ENCODE measurements at places on chromosomes 11 and 22.

DNA sequence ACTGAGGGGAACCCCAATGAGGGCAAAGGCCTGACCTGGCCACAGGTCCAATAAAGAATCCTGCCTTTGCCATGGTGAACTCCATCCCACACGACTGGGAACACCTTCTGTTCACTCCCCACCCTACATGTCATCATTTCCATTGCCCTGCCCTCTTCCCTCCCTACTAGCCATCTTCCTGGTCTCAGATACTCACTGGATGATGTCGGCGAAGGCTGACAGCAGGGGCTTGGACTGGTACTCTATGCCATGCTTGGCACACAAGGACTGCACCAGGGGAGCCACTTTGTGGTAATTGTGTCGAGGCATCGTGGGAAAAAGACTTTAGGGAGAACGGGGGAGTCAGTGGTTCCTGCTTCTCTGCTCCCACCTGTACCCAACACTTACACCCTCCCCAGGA is 9.9 kb downstream of the FEN1 start:
- DNase-seq = no peak

DNA sequence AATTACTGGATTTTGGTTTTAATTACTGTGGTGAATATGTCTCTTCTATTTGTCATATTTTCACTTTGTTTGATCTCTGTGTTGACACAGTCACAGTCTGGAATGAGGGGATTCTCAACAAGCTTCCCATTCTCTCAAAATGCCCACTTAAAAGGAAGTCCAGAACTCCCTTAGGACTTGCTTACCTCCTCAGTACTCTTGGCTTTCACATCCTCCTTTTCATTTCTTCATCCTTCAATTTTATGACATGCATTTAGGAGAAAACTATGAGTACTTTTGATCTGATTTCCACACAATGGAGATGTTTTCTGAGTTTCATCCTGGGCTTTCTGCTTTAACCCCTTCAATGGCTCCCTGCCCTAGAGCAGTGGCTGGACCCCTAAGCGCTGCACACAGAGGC is 49.3 kb upstream of the FLI1 start:
- DNase-seq = no peak

- DNase-seq = no peak
Measured at GRCh38 chr11:32939046-32939445, 46.4 kb downstream of the QSER1 start.

DNA sequence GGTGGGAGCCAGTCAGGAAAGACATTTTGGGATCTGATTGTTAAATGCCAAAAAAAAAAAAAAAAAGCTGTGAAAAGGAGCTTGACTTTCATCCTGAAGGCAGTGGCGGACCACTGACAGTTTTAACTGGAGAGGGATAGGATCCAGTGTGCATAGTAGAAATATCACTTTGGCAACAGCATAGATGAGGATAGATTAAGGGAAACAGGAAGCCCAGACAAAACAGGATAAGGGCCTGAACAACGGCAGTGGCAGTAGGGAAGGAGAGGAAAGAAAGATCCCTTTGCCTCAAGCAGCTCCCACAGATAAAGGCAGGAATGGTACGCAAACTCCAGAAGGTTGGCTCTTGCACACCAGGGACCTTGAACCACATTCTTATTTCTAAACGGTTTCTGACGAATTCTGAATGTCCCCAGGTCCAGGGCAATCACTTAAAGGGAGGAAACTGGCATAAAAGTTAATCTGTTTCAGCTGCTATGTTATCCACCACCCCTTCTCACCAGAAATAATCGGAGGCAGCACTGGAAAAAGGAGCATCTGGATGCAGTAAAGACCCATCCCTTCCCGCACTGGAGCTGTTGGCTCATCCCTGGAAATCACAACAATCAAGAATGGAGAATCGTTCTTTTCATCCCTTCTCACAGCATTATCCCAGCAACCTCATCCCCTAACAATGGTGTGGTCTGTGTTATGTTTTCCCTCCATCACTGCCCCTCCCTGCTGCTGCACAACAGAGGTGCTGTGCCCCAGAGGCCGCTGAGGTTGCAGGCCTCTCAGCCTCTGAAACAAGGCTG is 99.1 kb downstream of the GAB2 start:
- DNase-seq = no peak

GRCh38 chr11:10440401-10440800 is 14.7 kb upstream of the AMPD3 start:
- DNase-seq = no peak
